ENCODE measurements at places on chromosomes 5 and 9.

GRCh38 chr5:6503342-6503741, 54.7 kb downstream of the UBE2QL1 start:
- no peak for DNase-seq

- DNase-seq: no peak
These were observed 35.0 kb downstream of the ITK start for GRCh38 chr5:157215514-157216167.

DNA sequence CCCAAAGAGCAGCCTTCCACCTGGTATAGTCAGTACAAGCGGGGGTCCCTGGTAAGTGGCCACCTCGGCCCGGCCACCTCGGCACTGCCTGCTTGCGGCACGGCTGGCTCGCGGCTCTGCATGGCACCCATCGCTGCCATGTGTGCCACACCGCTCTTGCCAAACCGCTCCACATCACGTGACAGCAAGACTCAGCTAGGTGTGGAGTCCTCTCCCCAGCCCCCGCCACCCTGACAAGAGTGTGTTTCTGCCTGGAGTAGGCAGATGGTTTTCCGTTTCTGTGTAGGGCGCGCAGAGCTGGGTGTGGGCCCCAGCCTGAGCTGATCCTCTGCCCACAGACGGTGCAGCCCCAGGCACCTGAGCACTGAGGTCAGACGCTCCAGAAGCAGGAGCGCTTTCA, 50.5 kb upstream of the FCN2 start:
- no peak for DNase-seq

DNA sequence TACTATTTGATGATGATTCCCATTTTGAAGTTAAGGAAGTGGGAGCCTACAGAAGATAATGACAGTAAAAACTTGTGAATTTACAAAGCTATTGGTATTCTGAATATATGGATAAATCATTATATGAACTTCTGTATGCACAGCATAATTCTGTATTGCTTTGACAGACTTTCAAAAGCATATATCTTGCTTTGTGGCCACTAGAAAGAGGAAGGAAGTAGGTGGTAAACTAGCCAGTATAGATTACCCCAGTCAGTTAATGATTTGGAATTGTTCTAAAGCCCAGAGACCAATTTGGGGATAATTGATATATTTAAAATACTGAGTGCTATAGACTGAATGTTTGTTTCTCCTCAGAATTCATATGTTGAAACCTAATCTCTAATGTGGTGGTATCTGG, 53.0 kb downstream of the NR2F1 start:
- DNase-seq: no peak

DNA sequence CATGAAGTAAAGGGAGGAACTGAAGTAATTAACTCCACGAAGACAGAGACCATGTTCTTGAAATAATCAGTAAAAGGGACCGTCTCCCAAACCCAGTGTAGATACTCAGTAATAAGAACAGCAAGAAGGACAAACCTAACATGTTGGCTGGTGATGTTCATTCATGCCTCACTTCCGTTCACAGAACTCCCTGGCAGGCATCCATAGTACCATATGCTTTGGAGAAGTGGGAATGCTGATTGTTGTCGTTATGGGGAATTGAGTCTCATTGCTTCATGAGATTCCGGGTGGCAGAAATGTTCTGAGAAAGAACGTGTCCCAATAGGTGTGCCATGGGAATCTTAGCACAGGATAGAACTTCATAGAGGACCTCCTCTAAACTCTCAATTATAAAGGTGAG, 452.3 kb downstream of the ZSWIM6 start:
- no peak for DNase-seq

DNA sequence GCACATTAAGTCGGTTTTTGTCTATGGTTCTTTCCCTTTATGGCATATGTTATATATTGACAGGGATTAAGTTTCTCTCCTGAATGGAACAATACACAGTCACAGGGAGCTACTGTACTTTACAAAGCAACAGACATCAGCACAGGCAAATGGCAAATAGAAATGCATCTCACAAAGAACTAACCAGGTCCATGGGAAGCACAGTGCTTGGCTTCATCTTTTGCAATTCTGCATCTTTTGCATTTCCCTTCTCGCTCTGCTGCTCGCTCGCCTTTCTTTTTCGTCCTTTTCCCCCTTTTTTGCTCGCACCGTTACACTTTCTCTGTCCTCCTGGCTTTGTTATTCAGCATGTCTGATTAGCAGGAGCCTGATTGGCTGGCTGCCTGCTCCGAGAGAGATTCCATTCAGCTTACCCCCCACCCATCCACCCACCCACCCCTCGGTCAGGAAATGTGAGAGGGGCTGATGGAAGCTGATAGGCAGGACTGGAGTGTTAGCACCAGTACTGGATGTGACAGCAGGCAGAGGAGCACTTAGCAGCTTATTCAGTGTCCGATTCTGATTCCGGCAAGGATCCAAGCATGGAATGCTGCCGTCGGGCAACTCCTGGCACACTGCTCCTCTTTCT, at the start of gene ADAMTSL1:
Gene ADAMTSL1, plus strand, starts transcription at position 502 of the 628 bp plus-strand sequence. Its CDS starts 80 bp downstream, at position 582.
- DNase-seq: no peak

DNA sequence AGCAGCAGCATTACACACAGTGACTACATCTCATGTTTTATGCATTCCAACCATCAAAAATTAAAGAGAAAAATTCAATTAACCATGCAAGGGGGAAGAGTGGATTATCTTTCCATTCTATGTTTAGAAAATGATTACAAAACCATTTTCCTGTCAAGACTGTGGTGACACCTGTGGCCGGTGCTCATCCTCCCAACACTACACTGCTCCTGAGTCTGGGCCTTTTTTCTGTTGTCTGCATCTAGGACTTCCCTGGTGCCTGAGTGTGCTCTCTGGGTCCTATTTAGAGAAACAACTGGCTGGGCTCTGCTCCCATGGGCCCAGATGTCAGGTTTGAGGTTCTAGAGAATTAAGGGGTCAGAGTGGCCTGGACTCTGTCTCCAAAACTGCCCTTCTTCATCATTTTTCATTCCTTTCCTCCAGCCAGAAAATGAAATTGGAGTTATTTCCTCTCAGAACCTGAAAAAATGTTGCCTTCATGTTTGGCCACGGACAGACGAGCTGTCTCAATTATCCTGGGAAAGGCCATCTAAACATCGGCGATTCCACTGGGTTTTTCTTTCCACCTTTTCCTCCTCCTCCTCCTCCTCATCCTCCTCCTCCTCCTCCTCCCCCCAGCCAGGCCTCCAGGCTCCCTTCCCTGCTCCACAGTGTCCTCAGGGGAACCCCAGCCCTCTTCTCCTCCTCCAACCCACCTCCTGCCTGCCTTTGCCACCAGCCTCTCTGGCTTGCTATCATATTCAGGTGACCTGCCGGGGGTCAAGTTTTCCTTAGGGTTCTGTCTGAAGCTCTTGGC, 11.4 kb upstream of the ARSI start:
- DNase-seq: no peak

GRCh38 chr9:97519441-97519970, 18.0 kb downstream of the TMOD1 start:
- no peak for DNase-seq

DNA sequence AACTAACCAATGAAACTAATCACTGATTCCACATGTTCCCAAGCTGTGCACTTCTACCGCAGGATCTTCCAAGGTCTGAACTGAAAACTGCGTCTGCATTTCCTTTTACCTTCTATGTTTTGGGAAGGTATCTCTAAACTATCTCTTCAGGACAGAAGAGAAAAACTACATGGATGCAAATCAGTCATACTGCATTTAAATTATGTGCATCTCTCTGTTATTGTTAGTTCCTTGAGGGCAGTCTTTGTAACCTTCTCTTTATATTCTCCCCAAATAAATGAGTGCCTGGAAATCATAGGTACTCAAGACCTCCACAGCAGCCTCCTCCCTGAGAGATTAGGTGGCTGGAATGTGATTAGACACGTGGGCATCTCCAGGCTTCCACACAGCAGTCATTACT, 17.1 kb downstream of the MTX3 start:
- no peak for DNase-seq

DNA sequence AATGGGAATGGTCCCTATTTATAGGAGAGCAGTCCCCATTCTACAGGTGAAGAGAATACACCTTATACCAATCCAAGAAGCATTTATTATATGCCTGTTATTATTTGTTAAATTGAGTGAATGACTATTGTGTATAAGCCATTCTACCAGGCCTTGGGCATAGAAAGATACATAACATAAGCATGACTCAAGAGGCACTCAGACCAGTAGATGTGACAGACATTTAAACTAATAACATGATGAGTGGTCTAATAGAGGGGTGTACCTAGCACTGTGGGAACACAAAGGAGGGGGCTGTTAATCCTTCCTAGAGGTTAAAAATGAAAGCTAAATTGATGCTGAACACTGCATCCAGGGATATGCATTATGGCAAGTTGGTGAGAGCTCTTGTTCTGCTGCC, 145.0 kb upstream of the TNC start:
- no peak for DNase-seq

GRCh38 chr5:162384225-162384624, 316.7 kb downstream of the GABRG2 start:
- no peak for DNase-seq

DNA sequence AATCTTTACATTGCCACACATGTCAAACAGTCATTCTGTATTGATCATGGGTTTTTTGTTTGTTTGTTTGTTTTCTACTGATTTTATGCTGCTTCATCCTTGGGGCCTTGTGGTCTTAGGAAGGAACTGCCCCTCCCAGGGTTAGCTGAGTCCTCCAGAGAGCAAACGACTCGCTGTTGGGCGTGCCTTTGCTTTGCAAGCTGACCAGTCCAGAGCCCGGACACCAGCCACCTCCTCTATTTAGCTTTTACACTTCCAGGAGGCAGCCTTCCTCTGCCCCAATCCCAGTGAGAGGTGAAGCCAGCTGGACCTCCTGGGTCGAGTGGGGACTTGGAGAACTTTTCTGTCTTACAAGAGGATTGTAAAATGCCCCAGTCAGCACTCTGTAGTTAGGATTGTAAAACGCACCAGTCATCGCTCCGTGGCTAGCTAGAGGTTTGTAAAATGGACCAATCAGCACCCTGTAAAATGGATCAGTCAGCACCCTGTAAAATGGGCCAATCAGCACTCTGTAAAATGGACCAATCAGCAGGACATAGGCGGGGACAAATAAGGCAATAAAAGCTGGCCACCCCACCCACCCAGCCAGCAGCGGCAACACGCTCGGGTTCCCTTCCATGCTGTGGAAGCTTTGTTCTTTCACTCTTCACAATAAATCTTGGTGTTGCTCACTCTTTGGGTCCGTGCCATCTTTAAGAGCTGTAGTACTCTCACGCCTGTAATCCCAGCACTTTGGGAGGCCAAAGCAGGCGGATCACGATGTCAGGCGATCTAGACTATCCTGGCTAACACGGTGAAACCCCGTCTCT, 154.4 kb downstream of the ERCC6L2 start:
- DNase-seq: no peak

- no peak for DNase-seq
These were observed 268.2 kb upstream of the TAS2R1 start for GRCh38 chr5:9898319-9898718.

GRCh38 chr5:103414604-103415003, 148.0 kb downstream of the NUDT12 start:
- DNase-seq: no peak

DNA sequence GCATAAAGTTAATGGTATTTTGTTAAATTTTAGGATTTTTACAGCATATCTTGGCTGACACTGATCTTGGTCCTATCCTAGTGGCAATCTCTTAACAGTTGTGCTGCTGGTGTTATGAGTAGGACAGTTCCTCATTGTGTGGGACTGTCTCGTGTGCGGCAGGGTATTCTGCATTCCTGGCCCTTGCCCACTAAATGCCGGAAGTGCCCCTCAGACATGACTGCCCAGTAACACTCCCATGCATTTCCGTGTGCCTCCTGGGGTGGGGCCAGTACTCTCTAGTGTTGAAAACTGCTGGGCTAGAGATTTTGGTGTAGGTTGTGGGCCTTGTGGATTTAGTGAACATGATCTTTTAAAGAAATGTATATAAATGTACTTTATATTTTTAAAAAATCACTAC, 227.1 kb upstream of the DMRT1 start:
- no peak for DNase-seq

GRCh38 chr5:18811661-18812060, 1176.3 kb downstream of the CDH18 start:
- DNase-seq: no peak

GRCh38 chr5:123873846-123874245, 361.9 kb downstream of the CSNK1G3 start:
- no peak for DNase-seq

GRCh38 chr9:116844621-116845020, 157.5 kb downstream of the TRIM32 start:
- DNase-seq: no peak

DNA sequence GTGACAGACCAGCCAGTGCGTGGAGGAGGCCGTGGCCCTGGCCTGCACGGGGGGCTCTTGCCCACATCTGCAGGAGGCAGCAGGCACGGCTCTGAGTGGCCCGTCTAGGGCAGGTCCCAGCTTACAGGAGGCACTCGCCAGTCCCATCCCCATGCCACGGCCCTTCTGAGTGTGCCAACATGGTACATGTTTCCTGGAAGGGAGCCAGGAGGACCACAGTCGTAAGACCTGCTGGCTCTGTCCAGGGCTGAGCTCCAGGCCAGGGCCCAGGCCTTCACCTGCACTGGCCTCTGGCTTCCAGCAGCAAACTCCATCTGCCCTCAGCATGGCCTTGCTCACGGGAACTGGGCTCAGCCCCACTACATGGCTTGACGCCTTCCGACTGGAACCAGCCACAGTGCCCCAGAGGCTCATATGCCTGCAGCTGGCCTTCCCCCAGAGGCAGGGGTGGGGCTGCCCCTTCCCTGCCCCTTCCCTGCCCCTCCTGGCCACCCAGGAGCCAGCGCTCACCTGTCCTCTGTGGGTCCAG, 3.8 kb downstream of the NKD2 start:
- DNase-seq: no peak

DNA sequence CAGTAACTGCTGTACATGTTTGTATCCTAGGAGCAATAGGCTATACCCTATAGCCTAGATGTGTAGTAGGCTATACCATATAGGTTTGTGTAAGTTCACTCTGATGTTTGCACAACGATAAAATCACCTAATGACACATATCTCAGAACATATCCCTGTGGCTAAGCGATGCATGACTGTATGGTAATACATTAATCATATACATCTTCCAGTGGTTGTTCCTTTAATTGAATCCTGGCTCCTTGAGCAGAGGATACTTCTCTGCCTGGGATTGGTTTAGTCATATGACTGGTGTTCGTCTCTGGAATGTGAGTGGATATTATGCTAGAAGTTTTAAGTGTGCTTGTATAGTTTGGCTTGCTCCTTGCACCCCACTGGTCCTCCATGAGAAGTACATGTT, 425.8 kb downstream of the MAN2A1 start:
- DNase-seq: no peak

DNA sequence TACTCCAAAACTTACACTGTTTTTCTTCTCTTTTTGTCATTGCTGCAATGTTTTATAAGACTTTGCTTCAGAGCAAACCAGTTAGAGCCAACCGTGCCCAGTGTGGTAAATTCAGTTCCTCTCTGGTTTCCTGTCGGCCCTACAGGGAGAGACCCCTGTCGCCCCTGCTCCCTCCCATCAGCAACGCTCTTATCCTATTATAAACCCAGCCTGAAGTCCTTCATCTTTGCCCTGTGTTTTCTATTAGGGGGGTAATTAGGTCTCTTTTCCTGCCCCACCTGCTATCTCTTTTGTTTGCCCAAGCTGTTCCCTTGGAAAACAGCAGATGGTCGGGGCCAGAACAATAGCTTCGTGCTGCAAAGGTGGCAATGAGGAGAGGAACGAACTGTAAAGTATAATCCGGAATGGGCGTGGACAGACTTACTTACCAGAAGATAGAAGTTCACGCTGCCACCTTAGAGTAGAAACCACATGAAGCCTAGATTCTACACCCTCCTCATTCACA, 21.4 kb upstream of the OTULINL start:
- DNase-seq: no peak

GRCh38 chr5:89282554-89283510, 399.8 kb upstream of the MEF2C start:
- no peak for DNase-seq

Measured in CD8-positive, alpha-beta T cell (primary cell).